Activated T-cell treated with anti-CD3 and anti-CD28 coated beads for 24 hours (primary cell): ENCODE measurements at places on chromosomes 4 and X.
A peak's percentile ranks its signal among the peaks of the same experiment; 100 is the strongest.

GRCh38 chr4:67480810-67481209, 64.5 kb downstream of the CENPC start:
- no peak for DNase-seq

GRCh38 chrX:151789179-151789800, 54.7 kb downstream of the CNGA2 start:
- no peak for DNase-seq

DNA sequence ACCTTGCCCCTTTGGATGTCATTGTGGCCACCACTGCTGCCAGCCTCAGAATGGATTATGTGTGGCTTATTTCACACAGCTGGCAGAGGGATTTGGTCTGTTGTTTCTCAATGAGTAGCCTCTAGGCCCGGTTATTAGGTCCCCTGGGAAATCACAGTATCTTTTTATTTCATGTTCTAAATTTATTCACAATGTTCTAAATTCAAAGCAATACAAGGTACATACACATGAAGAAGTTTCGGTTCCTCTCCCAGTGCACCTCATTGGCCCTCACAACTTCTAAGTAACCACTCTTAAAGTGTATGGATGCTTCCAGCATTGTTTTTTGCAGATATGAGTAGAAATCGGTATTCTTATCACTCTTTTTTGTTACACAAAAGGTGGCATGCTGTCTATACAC, 262.7 kb downstream of the RCHY1 start:
- DNase-seq = no peak

DNA sequence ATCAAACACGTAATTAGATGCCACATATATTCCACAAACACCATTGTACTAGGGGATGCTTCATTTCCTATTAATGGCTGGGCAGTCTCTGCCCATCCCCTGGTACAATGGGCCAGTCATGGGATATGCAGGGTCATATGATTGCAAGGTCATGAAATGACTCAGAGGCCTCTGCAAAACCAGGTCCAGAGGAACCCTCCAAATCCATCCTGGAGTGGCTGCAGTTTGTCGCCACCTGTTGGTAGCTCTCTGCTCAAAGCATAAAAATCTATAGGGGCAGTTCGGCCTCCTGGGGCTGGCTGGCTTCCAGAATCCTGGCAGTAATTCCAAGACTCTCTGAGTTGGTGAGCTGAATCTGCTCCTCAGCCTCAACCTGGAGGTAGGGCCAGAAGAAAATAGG, 22.9 kb upstream of the PUDP start:
- DNase-seq = peak; percentile 1

DNA sequence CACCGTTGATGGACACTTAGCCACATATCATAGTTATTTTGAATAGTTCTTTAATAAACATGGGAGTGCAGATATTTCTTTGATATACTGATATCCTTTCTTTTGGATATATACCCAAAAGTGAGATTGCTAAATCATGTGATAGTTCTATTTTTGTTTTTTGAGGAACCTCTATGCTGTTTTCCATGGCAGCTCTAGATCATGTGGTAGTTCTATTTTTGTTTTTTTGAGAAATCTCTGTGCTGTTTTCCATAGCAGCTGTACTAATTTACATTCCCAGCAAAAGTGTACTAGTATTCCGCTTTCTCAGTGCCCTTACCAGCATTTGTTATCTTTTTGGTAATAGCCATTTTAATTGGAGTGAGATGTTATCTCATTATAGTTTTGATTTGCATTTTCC, 3.6 kb downstream of the SH3BGRL start:
- DNase-seq = no peak

DNA sequence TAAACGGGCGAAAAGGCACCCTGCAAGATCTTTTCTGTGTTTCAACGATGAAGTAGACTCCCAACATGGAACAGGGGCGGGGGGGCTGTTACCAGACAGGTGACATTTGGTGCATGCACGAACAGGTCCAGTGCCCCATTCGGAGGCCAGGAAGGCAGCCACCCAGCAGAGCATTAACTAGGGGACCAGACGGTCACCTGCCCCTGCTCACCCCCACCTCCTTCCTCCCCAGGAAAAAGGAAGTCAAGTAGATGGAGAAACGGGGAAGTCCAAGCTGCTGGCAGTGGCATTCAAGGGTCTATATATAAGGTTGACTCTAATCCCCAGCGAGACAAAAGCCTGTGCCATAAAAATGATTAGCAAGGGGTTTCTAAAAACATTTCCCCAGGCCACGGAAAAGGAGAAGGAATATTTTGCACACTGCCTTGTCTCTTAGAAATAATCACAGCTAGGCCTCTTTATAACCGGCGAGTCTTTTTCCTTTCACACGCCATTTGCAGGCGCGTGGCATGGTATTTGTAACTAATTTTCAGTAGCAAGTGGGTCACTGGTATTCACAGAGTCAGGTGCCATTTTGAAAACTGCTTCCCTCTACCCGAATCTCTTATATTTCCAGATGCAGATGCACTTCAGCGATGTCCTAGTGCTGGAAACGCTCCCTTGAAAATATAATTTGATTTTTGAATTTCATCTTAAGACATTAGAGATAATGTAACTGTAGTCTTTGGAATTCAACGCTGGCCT, 1.2 kb upstream of the TMSB4X start:
- no peak for DNase-seq

- no peak for DNase-seq
These were observed 15.8 kb upstream of the NPFFR2 start for GRCh38 chr4:72016011-72016410.

DNA sequence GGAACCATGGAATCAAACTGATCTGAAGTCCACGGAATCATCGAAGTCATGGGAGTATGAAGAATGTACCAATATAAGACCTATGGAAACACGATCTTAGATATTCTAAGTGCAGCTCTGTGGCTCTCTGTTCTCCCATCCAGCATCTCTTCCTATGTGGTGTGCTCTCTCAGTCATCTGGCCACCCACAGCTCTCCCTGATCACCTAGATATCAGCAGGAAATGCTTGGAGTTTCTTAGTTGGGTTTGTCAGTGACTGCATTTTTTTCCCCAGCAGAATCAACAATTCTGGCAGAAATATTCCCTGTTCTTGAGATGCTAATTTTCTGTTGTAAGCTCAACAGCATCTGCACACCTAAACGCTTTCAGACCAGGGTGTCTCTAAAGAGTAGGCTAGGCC, 94.1 kb downstream of the GC start:
- DNase-seq = no peak

DNA sequence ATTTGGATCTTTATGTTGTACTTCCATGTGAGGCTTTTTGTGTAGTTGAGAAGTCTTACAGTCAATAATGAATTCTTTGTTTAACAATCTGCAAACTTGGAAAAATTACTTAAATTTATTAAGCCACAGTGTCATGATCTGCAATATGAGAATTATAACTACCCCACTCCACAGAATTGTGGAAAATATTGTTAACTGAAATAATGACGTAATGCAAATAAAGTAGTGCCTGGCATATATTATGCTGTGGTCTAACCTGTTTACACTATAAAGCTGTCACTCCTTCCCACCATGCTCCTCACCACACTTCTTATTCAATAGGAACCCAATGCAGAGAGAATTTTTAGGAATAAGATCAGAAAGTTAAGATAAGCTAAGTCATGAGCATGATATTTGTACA, 632.1 kb upstream of the GALNTL6 start:
- no peak for DNase-seq
